ENCODE measurements at places on chromosomes 4 and X.

DNA sequence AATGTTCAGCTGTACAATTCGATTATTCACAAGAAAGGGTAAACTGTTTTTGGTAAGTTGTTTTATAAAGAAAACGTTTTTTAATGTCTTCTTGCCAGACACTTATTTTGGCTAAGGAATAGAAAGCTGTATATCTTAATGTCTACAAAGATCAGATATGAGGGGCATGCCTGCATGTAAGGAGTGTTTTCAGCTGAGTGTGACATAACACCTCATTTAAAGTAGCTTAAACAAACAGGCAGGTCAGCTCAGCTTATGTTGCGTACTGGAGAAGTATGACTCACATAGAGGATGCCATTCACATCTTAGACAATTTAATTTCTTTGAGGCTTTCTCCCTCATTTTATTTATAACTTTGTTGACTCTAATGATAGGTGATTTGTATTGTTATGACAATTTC, 30.4 kb downstream of the LAMTOR3 start:
- DNase-seq, result no peak

GRCh38 chr4:105129286-105130040, 17.2 kb upstream of the TET2 start:
- no peak for DNase-seq

GRCh38 chrX:2848871-2849301, 20.2 kb downstream of the GYG2 start:
- DNase-seq, result no peak

- no peak for DNase-seq
Measured at GRCh38 chrX:110132450-110133114, 129.7 kb downstream of the TMEM164 start.

DNA sequence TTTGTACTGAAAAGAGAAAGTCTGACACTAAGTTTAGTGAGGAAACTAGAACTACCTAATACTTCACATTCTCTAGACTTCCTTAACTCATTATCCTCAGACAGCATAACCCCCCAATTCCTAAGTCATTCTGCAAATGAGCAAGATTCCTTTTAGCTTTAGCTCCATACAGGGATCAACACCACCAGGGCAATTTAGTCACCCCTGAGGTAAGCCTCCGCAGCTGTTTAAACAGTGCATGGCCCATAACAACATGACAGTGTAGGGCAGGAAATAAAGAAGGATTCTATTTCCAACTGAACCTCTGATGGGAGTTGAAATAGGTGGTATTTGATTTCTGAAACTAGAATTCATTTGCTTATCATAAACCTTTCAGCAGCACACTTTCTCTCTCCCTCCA, 112.8 kb upstream of the DKK2 start:
- no peak for DNase-seq

GRCh38 chrX:150365051-150365989, 2.2 kb downstream of the MAMLD1 start:
- peak; percentile 79 for DNase-seq

DNA sequence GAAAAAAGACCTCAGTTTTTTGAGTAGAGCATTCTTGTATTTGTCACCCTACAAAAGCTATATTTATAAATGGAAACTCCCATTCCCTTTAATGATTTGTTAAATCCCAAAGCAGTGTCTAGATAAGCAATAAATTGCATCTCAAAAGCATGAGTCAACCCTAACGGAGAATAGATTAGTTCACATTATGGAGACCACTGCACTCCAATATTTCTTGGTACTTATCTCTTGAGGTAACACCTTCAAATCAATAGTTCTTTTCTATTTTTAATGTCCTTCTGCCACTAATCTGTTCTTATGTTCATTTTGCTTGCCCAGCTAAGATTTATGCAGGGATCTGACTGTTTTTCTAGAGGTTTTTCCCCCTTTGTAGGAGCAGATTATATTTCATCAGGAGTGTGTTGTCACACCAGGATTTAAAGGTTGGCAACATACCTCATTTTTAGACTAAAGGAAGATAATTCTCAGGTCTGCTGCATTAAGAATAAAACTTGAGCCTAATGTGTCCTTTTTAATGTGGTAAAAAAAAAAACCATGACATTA, 91.4 kb upstream of the ADGRG2 start:
- no peak for DNase-seq

DNA sequence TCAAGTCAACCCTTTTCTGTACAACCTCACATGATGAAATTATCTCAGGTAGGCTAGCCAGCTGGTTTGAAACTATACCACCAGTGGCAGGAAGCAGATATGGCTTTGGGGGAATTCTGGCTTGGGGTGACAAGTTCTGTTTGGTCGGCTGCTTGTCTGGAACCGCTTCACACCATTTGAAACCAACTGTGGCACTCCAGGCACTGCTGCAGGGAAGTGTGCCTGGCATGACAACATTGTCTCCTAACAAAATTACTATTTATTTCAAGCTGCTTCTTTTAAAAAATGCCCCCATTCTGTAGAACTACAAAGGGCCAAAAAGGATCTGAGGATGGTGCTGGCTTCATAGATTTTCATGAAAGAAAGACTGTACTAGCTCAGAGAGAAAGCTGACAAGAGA, 37.1 kb upstream of the GPM6B start:
- DNase-seq, result no peak

- peak; percentile 43 for DNase-seq
Measured at GRCh38 chrX:77493677-77494553, 46.7 kb downstream of the FGF16 start.

DNA sequence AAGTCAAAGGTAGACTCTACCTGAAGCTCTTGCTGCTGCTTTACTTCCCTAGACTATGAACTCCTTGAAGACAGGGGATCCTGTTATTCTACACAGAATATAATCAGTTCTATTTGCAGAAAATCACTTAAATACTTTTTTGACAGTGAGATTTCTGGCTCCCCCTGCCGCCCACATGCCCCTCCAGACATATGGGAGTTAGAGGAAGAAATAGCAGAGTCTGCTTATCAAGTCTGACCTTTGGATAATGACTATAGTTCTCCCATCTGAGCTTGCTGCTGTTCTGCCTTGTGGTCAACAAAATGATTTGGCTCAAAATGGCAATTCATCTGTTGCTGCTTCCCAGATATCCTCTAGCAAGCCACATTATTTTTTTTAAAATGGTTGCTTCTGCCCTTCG, 101.1 kb downstream of the ENOX2 start:
- DNase-seq, result no peak

DNA sequence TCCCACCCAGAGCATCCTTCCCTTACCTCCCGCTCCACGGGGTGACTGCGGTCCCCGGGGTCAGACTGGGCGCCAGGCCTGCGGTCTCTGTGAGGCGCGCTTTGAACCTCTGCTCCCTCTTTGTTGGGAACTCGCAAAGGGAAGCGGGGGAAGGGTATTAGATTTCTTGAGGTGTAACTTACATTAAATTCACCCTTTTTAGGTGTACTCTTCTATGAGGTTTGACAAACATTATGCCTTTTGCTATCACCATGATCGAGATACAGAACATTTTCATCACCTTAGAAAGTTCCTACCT, 569 bp downstream of the DCK start:
- no peak for DNase-seq

GRCh38 chr4:154471526-154472331, 19.9 kb downstream of the DCHS2 start:
- DNase-seq, result peak; percentile 50

- DNase-seq, result no peak
Measured at GRCh38 chr4:41507291-41507947, 30.5 kb upstream of the LIMCH1 start.

GRCh38 chr4:52617336-52618020, 41.6 kb downstream of the USP46 start:
- DNase-seq, result no peak

DNA sequence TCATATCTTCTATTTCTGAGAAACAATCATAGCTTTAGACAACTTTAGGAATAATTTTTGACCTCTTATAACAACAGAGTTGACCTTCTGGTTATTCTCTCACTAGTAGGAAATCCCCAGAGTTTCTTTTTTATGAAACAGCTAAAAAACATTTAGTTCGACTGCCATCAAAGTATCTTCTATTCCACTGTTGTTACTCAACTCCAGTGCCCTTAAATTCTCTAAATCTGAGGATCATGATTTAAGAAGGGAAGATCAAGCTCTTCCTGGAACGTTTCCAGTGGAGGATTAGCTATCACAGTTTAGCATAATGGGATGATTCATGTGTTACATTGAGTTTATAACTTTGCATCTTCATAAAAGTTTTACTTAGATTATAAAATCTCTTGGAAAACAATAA, 134.9 kb upstream of the VEGFC start:
- DNase-seq, result no peak

GRCh38 chr4:173362666-173363065, 8.1 kb upstream of the SAP30 start:
- DNase-seq, result no peak

DNA sequence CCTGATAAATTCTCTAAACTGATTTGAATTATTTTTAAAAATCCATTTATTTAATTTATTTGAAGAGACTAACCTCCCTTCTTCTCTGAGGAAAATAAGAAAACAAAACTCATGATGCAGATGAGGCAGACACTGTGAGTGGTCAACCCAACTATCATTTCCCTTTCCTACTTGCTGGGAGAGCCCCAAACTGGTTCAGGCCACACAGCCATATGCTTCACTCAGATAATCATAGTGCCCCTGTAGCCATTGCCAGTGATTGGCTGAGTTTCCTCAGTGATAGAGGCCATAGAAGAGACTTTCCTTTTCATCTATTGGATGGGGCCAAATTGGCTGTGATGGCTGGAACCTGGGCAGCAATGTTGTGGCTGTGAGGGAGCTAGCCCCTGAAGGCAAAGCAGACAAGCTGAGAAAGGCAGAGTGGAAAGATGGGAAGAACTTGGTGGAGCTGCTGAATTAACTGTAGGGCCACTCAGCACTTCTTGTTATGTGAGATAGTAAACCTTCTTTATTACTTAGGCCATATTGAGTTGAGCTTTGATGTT, 49.8 kb downstream of the RAB33B start:
- no peak for DNase-seq

- DNase-seq, result no peak
Measured at GRCh38 chr4:38503689-38504395, 160.2 kb upstream of the KLF3 start.

- no peak for DNase-seq
Measured at GRCh38 chr4:185122681-185123345, 20.3 kb upstream of the SLC25A4 start.

GRCh38 chr4:111454961-111455360, 690.3 kb upstream of the FAM241A start:
- DNase-seq, result no peak

GRCh38 chr4:99587803-99588202, 13.2 kb downstream of the MTTP start:
- no peak for DNase-seq

- no peak for DNase-seq
Measured at GRCh38 chr4:40183615-40184411, 13.0 kb upstream of the RHOH start.

DNA sequence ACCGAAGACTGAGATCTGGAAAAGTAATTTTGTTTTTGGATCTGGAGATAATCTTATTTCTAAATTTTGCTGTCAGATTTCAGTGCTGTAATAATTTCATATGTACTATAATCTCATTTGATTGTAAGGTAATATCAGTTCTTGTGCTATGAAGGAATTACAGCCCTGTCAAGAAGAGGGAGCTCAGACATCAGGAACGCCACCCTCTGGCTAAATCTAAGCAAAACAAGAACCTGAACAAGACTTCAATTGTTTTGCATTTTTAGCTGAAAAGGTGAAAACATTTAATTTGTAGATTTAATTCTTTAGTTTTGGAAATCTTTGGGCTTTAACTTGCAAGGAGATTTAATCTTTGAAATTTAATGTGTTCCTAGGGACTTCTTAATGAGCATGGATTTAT, 525.4 kb upstream of the HS3ST1 start:
- no peak for DNase-seq

- DNase-seq, result peak; percentile 75
Measured at GRCh38 chr4:151014521-151015458, at the start of gene LRBA. Gene LRBA, minus strand, starts transcription at chr4:151015284. Its CDS starts 642 bp downstream, at chr4:151014642.

GRCh38 chrX:37685381-37686359, at the start of gene XK:
Gene XK, plus strand, starts transcription at chrX:37685791. Its CDS starts 171 bp downstream, at chrX:37685962.
- DNase-seq, result peak; percentile 30

GRCh38 chr4:84690481-84690880, 107.6 kb downstream of the CDS1 start:
- no peak for DNase-seq

GRCh38 chrX:103656617-103657016, 27.8 kb downstream of the TCEAL1 start:
- no peak for DNase-seq

GRCh38 chr4:154025110-154025509, 236.2 kb upstream of the SFRP2 start:
- DNase-seq, result no peak
